T-helper 2 cell (primary cell): ENCODE measurements at places on chromosomes 5 and 9.
A peak's percentile ranks its signal among the peaks of the same experiment; 100 is the strongest.

- DNase-seq, result no peak
These were observed 309.0 kb upstream of the FBXL7 start for GRCh38 chr5:15191012-15191411.

DNA sequence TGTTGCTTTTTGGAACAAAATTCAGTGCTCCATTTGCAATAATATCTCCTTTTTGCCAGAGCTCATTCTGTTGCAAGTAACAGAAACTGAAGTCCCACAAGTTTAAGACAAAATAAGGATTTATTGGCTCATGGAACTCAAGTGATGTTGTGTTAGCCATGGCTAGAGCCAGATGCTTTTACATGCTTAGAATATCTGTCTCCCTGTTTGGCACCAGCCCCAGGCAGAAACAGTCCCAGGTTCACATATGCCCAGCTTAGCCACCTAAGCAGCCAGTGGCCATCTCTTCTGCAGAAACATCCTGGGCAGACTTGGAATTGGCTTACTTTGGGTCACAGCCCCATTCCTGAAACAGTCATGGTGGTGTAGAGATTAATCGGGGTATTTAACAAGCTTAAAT, 540.9 kb upstream of the SGCD start:
- no peak for DNase-seq

- DNase-seq, result no peak
These were observed 85.8 kb upstream of the IL6ST start for GRCh38 chr5:56080375-56081052.

- DNase-seq, result no peak
These were observed 34.9 kb downstream of the IRF1 start for GRCh38 chr5:132455614-132456115.

DNA sequence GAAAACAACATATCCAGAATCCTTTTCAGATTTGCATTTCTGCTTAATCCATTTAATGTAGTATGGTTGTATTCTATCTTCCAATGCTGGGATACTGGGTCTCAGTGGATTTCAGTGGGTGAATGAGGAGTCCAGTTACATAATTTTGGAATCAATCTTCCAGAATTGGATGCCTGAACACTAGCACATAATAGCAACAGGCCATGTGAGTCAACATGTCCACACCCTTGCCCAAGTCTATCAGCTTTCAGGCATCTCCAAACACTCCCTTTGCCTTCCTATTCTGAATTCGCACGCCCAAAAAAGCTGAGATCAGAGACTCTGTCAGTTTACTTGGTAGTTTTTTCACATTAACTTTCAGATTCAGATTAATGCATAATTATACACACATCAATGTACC, 202.6 kb downstream of the TSSK1B start:
- no peak for DNase-seq

DNA sequence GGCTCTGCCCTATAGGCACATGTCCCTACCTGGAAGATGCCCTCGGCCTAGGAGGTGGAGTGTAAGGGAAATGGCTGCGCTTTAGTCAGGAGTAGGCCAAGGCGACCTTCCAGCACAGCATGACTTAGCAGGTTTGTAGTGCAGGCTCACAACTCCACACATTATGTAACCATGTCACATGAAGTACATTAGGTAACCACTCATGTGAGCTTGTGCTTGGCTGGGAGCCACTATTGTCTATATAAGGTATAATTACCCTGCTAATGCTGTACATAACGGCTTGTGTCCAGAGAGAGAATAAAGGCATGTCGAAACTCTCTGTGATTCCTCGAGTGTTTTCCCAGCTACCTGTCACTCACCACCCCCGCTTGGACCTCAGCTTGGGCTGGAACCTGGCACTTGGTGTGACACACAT, 74.9 kb downstream of the CAMK4 start:
- no peak for DNase-seq

DNA sequence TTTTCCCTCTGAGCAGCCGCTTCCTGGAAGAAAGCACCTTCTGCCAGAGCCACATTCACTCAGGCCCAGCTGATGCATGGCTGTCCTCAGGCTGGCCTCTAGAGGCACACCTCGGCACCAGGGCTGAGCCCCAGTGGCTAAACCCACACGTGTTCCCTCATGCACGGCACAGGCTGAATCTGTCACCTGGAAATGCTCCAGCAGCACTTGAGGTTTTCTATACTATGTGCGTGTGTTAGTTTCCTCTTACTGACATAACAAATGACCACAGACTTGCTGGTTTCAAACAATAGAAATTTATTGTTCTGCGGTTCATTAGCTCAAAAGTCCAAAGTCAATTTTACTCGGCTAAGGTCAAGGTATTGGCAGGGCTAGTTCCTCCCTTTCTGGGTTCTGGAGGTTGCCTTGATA, 141.4 kb downstream of the LRRC70 start:
- DNase-seq, result peak; percentile 23

GRCh38 chr5:133421394-133421793, 190.9 kb downstream of the FSTL4 start:
- DNase-seq, result no peak

- DNase-seq, result peak; percentile 29
These were observed 133.0 kb downstream of the DOCK2 start for GRCh38 chr5:169770109-169770508.

DNA sequence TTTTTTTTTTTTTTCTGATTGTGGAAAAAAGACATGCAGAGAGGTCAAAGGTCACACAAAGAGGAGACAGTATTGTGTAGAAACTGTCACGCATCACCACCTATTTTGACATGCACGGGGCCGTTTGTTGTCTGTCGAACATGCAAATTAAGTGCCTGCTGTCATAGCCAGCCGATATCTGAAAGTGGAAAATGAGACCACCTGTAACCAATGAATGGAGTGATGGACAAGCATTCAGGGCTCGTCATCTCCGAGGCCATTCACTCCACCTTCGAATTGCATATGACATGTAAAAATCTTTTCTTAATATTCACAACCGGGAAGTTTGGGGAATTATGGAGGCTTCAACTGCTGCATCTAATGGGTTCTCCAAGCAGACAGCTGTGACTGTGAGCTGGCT, 512.2 kb upstream of the ADAMTS16 start:
- DNase-seq, result no peak

GRCh38 chr5:95162231-95162992, 122.5 kb downstream of the MCTP1 start:
- DNase-seq, result no peak

DNA sequence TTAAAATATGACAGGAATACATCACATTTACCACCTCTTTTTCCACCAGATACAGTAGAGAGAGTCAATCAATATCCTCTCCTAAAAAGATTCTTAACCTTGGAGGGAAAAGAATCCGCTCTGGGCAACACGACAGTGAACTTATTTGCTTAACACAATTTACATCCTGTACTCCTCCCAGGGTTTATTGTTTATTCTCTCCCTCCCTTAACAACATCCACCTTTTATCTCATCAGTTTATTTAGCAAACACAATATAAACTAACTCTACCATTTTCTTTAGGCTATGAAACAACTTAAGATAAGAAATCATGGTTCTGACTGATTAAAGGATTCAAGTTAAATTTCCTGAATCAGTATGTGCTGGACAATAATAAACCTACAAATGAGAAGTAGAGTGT, 50.9 kb downstream of the CERT1 start:
- no peak for DNase-seq

DNA sequence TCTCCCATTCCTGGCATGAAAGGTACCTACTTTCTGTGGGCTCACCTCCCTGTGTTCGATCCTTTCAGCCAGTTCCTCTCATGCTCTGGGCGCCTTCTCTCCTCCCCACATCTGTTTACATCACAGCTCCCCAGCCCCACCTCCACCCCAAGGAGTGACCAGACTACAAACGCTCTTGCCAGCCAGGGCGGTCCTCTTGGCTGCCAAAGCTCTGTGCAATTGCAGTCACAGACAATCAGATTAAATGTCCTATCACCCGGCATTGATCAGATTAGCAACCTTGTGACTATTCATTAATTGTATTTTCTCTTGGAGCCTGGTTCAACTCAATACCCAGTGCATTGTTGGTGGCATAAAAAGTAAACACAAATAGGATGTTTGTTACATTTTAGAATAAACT, 211.2 kb upstream of the TBCA start:
- DNase-seq, result no peak

- peak; percentile 66 for DNase-seq
These were observed 27.6 kb downstream of the AQP7 start for GRCh38 chr9:33374634-33375237.

GRCh38 chr9:134971196-134971595, 53.5 kb upstream of the FCN1 start:
- DNase-seq, result no peak
